ENCODE measurements at places on chromosomes 1 and 21.

DNA sequence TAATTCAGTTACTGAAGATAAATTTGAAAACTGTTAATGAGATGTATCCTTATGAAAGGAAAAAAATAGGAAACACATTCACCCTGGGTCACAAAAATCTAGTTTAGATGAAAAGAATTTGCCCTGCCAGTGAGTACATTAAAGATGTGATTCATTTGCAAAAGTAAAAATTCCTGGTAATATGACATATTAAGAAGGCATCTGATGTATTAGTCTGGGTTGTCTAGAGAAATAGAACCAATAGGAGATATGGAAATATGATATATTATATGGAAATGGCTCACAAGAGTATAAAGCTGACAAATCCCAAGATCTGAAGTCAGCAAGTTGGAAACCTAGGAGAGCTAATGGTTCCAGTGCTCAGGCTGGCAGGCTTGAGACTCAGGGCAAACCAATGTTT, 153.8 kb downstream of the MRPL39 start:
- DNase-seq: no peak

- peak; percentile 64 for DNase-seq
These were observed 53.4 kb upstream of the IFFO2 start for GRCh38 chr1:19009882-19010321.

DNA sequence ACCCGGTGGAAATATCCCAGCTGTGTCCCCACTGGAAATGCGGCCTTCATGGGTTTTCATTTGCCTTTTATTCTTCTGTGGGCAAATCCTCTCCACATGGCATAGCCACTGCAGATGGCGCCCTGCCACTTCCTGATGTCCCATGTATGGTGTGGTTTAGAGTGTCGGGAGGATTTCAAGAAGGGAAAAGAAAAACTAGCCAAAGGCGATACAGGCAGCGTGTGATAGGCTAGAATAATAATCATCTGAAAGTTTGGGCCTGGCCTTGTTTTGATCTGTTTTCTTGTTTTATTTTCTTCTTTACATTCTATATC, 123.6 kb downstream of the PEX14 start:
- DNase-seq: no peak

DNA sequence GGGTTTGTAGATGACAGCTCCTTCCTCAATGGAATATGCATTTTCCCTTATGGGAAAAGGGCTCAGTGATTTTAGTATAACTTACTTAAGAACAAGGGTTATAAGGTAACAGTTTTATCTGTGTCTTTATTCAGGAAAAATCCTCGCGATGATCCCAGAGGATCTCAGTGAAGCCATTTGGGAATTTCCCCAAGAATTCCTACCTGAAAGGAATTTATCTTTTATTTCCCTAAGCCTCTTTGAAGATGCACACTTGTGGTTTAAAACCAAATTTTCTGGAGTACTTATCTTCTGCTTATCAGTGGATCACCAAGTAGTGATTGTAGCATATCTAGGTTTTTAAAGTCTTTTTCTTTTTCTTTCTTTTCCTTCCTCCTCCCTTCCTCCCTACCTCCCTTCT, 58.8 kb downstream of the AK4 start:
- no peak for DNase-seq

GRCh38 chr1:112169517-112169916, 180.0 kb upstream of the KCND3 start:
- DNase-seq: no peak

DNA sequence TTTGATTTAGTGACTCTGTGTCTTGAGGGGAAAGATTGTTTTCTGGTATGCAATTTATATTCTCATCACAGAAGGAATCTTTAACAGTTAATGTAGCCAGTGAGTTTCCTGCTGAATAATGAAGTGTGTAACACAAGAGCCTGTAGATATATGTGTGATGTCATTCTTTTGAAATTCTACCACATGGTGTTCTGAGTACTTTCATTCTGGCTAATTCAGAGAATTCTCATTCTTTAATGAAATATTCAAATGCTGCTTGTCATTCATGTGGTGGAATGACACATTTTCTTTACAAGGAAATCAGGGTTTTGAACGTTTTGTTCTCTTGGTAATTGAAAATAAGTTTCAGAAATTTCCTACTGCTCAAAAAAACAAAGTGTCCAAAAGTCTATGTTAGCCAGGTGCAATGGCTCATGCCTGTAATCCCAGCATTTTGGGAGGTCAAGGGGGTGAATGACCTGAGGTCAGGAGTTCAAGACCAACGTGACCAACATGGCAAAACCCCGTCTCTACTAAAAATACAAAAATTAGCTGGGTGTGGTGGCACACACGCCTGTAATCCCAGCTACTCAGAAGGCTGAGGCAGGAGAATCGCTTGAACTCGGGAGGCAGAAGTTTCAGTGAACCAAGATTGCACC, 79.6 kb downstream of the MAP3K21 start:
- DNase-seq: no peak

GRCh38 chr1:183477986-183478781, 5.9 kb downstream of the SMG7 start:
- DNase-seq: no peak

All from fibroblast of skin of left biceps (primary cell).